Stimulated activated CD4-positive, alpha-beta T cell treated with anti-CD3 and anti-CD28 coated beads, Interleukin-2, amount 100 ng/mL, for 24 hours (primary cell): ENCODE measurements at places on chromosomes 4 and X.

DNA sequence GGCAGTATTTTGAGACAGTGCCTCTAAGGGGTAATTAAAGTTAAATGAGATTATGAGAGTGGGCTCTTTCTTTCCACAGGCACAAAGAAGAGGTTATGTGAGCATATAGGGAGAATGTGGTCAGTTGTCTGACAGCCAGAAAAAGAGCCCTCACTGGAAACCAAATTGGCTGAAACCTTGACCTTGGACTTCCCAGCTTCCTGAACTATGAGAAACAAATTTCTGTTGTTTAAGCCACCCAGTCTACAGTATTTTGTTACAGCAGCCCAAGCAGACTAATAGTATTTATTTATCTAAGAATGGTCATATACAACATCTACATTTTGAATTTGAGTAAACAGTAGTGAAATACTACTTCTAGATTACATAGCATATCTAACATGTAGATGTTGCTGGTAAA lies 473.8 kb downstream of the IL15 start:
- DNase-seq: no peak

GRCh38 chr4:74675673-74676279 lies 118.5 kb downstream of the BTC start:
- DNase-seq: no peak

DNA sequence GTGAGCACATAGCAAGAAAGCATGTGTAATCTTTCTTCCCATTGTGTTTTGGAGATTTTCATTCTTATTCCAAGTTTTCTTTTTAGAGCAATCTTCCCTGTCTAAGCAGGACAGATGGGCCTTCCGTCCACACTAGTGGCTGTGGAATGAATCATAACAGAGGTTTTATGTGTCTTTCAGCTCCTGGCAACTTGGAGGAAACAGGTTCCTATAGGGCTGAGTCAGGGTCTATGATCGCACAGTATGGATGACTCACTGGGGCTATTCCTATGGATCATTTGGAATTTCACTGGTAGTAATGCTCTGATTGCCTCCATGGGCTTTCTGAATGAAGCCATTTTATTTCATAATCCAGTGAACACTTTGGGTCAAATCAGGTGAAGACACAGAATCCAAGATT lies 51.8 kb upstream of the CBLL2 start:
- DNase-seq: no peak

DNA sequence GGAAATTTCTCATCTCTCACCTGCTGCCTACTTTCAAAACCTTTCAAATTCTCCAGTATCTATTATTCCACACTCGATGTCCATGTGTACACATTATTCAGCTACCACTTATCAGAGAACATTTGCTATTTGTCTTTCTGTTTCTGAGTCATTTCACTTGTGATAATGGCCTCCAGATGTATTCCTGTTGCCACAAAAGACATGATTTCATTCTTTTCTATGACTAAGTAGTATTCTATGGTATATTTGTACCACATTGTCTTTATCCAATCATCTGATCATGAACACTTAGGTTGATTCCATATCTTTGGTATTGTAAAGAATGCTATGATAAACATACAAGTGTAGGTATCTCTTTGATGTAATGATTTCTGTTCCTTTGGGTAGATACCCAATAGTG lies 310.1 kb upstream of the SPOCK3 start:
- DNase-seq: no peak

- DNase-seq: no peak
These were observed 172.8 kb downstream of the ATG4A start for GRCh38 chrX:108264376-108264775.
